ENCODE measurements at places on chromosomes 4 and X.

GRCh38 chrX:72027024-72027913 is 104.4 kb downstream of the RTL5 start:
- DNase-seq: no peak

DNA sequence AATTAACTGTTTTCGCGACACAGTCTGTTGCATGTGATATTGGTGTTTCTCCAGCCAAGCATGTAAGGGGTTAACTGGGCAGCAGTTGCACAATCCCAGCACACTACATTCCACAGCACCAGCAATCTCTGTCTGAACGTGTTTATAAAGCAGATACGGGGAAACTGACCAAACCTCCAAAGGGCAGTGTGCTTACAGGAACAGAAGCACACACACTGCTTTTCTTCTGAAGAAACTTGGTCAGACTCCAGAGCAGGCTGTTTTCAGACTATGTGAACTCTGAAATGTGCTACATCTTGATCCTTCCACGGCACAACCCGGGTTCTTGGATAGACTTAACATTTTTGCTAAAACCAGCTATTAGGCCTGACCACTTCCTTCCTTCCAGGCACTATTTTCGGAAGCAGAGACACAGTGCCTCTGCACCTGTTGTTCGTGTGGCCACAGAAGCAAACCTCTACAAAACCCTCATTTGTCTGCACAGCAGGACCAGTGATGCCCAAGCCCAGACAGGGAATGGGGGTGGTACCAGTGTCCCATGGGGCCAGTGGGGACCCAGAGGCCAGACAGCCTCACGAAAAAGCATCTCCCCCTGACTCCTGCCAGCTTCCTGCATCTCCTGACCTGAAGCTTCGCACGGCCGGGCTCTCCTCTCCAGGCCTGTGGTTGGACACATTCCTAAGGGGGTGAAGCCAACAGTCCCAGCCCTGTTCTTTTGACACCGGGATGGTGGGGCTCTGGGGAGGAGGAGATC is 90.1 kb downstream of the IRF2 start:
- DNase-seq: no peak

DNA sequence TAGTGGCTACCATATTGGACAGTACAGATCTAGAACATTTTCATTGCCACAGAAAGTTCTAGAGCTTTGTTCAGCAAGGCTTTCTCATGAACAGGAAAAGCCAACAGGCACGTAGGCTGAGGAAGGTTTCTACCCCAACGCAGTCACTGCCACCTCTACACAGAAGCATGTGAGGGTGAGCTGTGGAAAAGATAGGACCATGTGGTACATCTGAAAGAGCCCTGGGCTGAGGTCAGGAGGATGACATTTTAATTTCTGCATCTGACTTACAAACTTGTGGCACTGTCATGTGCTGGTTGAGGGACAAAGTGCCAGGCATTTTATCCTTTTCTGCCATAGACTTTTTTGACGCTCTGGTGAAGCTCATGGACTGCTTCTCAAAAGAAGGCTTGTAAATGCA is 454.2 kb downstream of the BCOR start:
- no peak for DNase-seq

GRCh38 chr4:73653695-73654106 is 33.5 kb upstream of the RASSF6 start:
- DNase-seq: no peak

GRCh38 chrX:136868283-136869055 is 12.1 kb downstream of the RBMX start:
- no peak for DNase-seq

DNA sequence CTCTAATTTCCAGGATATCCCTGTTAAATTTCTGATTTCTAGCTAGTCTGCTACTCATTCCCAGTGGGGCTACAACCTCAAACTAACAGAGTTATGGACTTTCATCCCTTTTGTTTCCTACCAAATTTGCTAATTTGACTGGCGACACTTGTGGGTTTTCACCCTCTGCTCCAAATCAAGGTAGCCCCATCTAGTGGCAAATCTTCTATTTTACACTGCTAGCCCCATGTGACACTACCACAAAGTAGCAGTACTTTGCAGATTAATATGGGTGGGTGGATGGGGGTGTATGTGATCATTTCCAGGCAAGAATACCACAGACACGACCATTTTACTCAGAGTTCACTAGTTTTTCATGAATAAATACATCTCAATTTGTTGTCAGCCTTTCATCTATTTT is 150.3 kb downstream of the MSL3 start:
- DNase-seq: no peak

DNA sequence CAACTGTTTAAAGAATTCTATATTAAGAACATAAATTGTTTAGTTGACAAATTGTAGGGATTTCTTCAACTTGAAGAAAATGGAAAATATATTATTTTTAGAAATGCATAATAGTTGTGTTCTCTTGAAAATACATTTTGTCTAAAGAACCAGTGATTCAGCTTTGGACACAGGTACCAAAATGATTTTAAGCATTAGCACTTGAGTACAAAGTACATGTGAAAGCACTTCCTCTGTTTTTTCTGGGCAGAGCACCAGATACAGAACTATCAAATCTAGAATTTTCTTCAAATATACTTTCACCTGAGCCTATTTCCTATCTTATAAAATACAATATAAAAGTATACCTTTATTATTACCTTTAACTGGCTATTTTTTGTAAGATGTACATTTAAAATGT is 539.8 kb downstream of the ADGRL3 start:
- DNase-seq: no peak

DNA sequence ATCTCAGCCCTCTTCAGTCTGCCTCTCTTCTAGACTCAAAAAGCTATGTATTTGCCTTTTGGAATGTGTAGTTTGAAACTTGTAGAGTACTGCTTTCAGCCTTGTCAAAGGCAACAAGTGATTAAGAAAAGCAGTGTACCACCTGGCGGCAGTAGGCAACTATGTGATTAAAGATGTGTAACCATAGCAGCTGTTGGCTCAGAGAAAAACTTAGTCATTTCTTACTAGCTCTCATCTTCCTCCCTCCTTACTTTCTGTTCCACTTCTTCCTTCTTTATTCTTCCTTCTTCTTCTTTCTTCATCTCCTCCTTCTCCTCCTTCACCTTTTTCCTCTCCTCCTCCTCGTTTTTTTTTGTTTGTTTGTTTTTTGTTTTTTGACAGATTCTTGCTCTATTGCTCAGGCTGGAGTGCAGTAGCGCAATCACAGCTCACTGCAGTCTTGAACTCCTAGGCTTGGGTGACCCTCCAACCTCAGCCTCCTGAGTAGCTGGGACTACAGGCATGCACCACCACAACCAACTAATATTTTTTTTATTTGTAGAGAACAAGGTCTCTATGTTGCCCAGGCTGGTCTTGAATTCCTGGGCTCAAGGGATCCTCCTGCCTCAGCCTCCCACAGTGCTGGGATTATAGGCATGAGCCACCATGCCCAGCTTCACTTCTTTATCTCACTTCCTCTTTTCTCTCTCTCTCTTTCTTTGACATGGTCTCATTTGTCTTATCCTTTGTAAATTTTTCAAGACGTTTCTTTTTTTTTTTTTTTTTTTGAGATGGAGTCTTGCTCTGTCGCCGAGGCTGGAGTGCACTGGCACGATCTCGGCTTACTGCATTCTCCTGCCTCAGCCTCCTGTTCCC is 32.6 kb downstream of the ABHD18 start:
- no peak for DNase-seq

DNA sequence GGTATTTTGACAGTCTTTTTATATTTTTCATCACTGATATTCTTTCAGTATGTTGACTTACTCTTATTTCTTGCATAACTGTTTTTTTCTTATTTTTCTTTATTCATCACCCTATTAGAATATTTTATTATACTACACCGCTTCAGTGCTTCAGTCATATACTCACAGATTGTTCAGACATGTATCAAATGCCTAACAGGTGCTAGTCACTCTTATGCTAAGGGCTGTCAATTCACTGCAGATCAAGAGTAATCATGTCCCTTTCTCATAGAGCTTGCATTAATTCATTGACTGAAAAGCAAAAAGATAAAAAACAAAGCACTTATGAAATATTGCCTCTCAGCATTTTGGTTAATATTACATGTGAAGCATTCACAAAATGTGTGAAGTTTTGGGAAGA is 1435.6 kb downstream of the STIM2 start:
- no peak for DNase-seq

DNA sequence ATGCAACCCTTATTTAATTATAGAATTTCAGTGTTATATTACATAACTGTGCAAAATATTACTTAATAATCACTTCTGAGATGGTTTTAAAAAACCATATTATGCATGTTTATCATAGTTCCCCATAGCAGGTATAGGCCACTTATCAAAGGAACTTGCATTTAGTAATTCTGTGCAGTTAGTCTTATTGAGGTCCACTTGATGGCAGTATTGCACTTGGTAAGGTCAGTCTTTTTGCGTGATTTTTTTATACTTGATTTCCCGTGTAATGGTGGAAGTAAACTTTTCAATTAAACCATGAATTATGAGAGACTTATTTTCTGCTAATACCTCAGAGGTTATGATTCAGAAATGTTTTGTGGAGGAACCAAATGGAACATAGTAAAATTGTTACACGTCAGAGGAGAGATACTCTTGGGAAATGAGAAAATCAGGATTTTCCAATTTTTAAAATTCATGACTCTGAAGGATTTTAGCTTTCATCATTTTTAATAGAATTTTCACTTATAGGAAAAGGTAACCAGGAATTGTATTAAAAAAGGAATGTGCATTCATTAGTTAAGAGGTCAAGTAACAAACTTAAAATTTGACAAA is 230.0 kb downstream of the CCSER1 start:
- no peak for DNase-seq

DNA sequence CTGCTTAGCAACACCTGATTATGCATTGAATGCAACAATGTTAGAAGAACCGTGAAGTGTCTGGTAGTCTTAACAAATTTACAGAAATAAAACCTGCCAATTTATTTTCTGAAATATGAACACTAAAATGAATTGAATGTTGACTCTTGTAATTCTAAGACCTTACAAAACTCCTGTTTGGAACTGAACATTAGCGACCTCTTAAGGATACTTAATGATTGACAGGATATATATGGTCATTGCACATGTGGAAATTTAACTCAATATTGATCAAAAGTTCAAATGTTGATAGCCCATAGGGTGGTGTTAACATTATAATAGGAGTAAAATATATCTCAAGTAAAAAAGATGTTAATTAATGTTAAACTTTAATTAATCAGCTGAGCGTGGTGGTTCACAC is 79.1 kb downstream of the TECRL start:
- no peak for DNase-seq

- DNase-seq: no peak
Observed at GRCh38 chr4:120304801-120305200, 238.2 kb upstream of the MAD2L1 start.

GRCh38 chr4:38275331-38276100 is 315.3 kb downstream of the PTTG2 start:
- no peak for DNase-seq

DNA sequence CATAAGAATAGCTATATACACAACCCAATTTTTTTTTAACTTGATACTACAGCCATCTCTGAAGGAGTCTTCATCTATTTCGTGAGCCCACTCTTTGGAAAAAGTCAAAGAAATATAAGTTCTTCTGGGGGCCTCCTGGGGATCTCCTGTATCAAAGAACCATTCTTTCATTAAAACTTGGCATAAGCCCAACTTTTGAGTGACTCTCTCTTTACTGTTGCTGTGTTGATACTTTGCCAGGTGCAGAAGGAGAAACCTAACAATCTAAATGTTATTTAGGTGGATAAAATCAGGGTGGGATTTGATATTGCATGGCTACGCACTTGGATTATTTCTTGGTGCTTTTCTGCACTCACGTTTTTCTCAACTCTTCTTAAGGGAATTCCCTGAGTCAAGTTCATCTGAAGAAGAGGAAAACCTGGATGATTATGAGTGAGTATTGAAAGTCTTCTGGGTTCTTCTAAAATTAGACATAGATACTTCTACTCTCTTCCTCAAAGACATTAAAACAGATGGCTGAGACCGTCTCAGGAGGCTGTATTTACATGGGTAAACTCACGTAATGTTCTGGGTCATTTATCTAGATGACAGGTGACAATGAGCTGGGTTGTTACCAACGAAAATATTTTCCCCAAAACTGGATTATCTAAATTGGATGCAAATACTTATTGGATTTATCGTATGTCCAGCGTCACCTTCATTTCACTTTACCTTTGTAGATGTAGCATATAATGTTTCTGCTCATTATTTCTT is 25.2 kb downstream of the BMX start:
- DNase-seq: no peak

- DNase-seq: no peak
Observed at GRCh38 chr4:185941461-185941860, 127.5 kb upstream of the TLR3 start.

GRCh38 chrX:81957900-81958545 is 756.1 kb downstream of the SH3BGRL start:
- no peak for DNase-seq

GRCh38 chr4:184748251-184748652 is 14.4 kb upstream of the CENPU start:
- no peak for DNase-seq

GRCh38 chrX:112067601-112068000 is 15.0 kb downstream of the TRPC5 start:
- no peak for DNase-seq

- no peak for DNase-seq
Observed at GRCh38 chr4:33149658-33150524, 2429.7 kb downstream of the PCDH7 start.

Data from stimulated activated CD4-positive, alpha-beta T cell treated with anti-CD3 and anti-CD28 coated beads, Interleukin-1b, Interleukin-23, amount 100 ng/mL, for 1 hour (primary cell).